ENCODE measurements at places on chromosomes 3 and 15.

GRCh38 chr15:83510001-83510400 lies 62.9 kb downstream of the SH3GL3 start:
- no peak for DNase-seq

DNA sequence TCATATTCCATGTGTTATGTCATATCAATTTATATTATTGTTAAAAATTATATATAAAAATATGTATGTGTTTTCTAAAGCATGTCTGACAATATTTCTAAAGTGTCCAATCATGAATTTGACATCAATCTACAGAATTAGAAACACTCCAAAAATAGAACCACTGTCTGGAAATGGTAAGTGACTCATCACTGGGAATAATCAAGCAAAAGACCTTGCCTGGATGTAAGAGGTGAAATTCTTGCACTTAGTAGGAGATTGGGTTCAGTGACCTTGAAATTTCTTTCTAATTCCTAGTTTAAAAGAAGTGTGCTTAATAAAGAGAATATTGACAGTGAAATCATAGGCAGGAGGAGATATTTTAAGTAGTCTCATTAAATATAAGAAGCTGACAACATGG lies 188.8 kb downstream of the ZNF385D start:
- no peak for DNase-seq

DNA sequence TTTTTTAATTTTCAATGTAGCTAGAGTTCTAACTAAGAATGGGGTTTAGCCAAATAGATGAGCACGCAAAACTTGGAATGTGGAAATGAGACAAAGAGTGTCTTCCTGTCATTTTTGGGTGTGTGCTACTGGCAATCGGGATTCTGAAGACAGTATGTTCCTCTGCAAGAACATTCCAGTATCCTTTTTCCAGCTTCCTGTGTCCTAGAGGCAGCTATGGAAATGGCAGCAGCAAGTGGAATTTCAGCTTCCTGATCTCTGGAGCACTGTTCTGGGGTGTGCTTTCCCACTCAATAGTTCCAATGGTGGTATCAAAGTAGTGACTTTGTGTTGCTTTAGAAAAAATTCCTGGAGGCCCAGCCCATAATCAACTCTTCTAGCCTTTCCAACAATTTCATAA lies 642.9 kb upstream of the KCNMB2 start:
- DNase-seq: no peak

DNA sequence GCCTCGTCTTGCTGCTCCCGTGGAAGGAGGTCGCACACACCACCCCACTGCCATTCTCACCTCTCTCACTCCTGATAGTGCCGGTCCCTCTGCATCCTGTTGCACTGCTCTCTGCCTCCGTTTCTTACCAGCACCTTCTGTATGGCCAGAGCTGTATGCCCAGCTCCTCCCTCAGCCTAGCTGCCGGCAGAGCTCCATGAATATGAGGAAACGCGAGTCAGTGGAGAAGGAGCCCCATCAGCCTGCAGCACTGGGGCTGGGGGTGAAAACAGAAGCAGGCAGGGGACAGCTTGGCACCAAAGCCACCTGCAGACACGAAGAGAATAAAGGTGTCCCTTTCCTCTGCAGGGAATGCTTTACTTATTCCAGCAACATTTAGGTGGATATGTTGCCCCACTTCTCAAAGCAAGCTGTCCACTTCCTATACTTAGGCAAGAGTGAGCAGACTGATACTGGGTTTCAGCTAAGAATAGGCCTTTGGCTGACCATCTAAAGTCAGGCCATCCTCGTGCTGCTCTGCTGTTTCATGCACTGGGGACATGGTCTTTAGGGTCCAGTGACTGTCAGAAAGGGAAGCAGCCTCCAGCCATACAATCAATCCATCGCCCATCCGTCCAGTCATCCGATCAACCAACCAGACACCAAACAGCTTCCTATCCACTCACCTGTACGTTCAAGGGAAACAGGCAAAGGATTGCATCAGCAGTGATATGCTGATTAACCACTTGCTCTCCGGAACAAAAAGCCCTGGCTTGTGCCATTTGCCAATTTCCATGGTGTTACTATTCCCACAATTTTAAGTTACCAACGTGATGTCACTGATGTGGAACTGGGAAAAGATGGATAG lies 222.7 kb downstream of the XXYLT1 start:
- DNase-seq: no peak

DNA sequence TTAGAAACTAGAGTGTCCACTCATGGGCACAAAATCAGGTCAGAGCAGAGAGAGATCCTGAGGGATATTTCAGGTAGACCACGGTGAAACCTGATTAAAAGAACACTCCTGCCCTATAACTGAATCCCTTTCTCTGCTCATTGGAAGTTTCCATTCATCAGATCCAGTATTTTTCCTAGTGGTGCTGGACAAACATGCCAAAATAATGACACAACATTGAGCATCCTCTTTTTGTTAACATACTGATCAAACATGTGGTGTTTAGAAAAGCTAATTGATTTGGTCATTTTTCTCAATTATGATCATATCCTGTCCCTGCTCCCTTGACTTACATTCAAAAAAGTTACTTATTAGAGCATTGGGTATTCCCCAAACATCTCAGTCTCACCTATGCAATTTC lies 27.2 kb downstream of the PTX3 start:
- no peak for DNase-seq

GRCh38 chr3:169907476-169907875 lies 3.9 kb upstream of the SAMD7 start:
- DNase-seq: no peak

DNA sequence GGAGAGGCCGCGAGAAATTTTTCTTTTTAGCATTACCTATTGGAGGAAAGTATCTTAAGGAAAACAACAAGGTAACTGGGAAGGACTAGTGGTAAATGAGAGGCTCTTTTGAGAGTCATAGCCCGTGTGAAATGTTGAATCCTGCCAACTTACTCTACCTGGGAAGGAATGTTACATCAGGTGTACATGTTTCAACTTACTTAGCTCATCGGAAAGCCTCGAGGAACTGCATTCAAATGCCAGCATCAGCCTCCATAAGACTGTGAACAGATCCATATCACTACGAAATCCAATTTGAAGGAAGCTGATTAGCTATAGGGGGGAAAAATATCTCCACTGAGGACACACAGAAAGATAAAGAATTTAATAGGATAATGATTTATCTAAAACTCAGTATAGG lies 72.3 kb upstream of the PDZRN3 start:
- DNase-seq: no peak

DNA sequence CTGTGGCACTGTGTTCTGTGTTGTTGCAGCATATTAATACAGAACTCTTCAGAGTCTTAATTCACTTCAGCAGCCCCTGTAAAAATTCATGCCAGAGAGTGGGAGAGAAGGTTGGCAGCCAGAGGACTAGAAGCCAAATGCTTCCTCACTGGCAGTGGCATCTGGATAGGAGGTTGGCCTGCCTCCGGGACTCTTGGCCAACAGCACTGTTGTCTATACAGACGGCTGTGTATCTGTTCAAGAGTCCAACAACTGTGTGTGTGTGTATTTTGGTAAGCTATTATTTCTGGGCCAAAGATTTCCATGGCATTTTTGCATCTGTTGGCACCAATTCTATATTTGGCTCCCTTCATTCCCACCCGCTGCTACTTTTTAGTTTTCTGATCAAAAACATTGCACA lies 156.0 kb upstream of the SOX2 start:
- no peak for DNase-seq

DNA sequence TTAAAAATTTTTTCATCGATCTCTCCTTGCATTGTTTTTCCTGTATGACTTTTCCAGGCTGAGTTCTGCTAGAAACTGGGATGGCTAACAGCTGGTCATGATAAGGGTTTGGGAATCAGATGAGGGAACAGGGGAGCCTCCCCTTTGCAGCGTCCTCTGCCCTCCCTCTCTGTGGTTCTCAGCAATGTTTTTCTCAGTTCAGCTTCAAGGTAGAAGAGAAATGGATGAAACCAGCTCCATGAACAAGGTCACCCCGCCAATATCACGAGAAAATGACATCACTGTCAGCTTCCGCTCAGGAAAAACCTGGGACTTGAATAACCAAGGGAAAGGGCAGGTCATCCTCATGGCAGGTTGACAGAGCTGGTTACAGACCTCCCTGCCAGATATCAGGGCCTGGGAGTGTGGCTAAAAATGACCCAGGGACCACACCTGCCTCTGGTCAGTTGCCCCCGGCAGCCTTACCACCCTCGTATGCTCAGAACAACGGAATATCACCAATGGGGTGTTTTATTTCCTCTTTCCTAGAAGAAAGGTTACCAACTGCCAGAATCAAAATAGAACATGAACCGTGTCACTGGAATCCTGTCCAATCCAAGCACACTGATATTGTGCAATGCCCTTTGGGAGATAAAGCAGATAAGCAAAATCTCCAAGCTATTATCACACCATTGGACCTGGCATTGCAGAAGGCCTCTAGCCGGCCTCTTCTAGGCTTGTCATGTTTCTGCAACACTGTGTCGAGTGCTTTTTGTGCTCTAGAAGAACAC lies 26.1 kb downstream of the LSM3 start:
- DNase-seq: no peak

DNA sequence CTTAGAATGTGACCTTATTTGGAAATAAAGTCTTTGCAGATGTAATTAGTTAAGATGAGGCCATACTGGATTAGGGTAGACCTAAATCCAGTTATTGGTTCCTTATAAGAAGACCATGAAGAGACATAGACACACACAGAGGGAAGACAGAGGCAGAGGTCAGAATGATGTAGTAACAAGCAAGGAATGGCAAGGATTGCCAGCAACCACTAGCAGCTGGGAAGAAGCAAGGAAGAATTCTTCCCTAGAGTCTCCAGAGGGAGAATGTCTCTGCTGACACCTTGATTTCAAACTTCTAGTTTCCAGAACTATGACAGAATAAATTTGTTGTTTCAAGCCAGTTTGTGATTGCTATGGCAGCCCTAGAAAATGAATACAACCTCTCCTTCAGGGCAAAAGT lies 116.7 kb downstream of the WDR76 start:
- no peak for DNase-seq

Data from activated CD4-positive, alpha-beta T cell treated with anti-CD3 and anti-CD28 coated beads, Interleukin-2, Interleukin-4, amounts not matched to agents 100 ng/mL and 50 ng/mL, durations not matched to agents 16 hours and 8 hours (primary cell).